Stimulated activated CD4-positive, alpha-beta T cell treated with anti-CD3 and anti-CD28 coated beads, Interleukin-12 subunit alpha, Interleukin-12 subunit beta, amount 100 ng/mL, for 4 hours (primary cell): ENCODE measurements at places on chromosomes 6 and 20.

DNA sequence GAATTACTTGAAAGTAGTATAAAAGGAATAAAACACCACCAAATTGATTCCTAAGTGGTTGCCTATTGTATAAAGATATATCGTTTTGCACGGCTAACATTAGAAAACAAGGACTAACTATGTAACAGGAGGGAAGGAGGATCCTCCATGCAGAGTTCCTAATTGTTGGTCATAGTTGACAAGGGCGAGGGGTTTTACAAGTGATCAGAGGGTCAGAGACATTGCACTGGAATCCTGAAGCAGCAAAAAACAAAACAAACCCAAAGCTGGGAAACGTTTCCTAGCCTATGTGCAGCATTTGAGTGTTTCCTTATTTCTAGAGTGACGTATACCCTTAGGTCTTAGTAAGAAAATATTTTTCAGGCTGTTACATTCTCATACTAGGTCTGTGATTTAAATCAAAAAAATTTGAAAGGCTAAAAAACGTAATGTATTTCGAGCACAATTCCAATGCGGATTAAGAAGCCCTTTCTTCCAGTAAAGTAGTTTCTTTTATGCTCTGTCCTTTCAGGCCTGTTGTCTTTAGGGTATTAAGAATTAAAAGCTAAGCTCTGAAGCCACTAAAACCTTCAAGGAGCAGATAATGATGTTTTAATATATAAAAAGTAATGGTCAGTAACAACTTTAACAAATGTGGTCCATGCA is 373.8 kb upstream of the MMS22L start:
- DNase-seq = no peak

DNA sequence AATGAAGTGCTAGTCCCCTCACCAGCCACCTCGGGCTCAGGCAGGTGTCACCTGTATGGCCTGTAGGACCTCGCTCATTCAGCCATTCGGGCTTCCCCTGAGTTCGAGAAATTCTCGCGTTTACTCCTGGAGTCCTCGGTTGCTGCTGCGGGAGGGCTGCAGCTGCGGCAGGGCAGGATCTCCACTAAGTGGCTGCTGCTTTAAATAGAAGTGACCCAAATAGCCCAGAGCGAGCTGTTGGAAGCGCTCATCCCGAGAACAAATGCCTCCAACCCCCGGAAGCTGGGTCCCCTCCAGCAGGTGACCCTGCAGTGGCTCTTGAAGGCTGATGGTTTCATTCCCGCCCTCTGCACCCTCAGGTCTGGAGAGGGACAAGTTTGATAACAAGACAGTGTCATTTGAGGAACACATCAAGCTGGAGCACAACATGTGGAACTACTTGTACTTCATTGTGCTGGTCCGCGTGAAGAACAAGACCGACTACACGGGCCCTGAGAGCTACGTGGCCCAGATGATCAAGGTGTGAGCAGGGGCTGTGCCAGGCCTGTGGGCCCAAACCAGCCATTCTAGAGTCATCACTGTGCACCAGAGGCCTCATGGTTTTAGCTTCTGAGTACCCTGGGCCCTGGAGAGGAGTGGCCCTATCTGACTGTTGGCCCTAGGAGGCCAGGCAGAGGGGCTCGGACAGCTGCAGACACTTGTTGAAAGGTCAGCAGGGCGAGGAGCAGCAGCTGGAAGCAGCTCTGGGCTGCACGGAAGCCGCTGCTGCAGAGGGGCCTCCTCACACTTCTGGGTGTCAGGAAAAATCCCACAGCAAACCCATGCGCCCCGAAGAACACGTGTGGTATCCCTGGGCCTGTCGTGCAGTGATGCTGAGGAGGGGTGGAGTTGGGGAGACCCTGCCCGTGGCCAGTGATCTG is 18.1 kb downstream of the UQCC2 start:
- no peak for DNase-seq

DNA sequence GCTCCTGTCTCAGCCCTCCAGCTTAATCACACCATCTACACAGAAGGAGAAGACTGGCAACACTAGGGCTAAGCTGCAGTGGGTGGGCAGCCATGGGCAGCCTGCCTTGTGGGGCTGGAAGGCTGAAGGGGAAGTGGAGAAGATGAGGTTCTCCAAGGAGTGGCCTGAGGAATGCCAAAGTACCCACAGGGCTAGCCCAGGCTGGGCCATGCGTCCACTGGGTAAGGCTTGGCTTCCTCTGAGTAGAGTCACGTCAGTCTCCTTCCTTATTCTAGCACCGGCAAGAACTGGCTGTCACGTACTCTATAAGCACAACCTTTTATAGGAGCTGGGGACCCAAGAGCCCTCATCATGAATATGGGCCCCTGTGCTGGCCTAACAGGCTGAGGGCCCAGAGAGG is 110.6 kb upstream of the SIRPA start:
- DNase-seq = no peak

DNA sequence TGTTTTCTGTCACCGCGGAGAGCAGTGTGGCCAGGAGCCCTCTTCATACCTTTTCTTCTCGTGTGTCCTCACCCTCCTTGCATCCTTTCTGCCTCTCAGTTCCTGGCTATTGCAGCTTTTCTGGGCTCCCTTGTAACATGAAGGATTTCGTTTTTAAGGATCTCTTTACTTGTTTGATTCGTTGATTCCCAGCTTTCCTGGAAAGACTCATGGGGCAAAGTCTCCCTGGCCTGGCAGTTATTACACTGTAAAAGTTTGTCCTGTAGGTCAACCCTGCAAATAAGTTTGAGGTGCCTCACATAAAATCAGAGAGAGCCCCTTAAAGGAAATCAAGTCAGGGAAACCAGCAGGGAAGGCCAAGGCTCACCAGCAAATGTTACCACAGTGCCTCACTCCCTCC is 70.1 kb downstream of the ISM1 start:
- no peak for DNase-seq

DNA sequence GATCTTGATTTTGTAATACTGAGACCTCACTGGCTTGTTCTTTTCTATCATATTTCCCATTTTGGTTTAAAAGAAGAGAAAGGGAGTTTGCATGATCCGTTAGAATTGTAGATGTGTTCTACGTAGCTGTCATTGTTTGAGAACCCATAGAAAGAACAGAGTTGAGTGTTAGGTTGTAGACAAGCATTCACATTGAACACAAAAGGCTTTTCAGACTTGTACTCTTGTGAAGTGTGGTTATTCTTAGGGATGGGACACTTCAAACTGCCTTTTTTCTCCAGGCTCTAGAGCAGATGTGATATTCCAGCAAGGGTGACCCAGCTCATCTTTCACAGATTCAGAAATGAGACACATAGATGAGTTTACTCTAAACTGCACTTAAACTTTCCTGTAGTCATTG is 19.9 kb downstream of the FOXO3 start:
- DNase-seq = no peak

DNA sequence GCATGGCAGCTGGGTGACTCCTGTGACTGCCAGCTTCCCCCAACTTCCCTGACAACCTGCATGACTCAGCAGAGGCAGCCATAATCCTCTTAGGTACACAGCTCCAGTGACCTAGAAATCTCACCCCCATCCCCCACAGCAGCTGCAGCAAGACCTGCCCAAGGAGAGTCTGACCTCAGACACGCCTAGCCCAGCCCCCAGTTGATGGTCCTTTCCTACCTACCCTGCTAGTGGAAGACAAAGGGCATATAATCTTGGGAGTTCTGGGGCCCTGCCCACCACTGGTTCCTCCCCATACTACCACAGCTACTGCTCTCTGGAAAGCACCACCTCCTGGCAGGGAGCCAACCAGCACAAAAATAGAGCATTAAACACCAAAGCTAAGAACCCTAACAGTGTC is 90.2 kb downstream of the F13A1 start:
- DNase-seq = no peak

GRCh38 chr6:7152462-7152861 is 44.7 kb downstream of the RREB1 start:
- no peak for DNase-seq

GRCh38 chr6:35486005-35486925 is 10.6 kb downstream of the TEAD3 start:
- no peak for DNase-seq

DNA sequence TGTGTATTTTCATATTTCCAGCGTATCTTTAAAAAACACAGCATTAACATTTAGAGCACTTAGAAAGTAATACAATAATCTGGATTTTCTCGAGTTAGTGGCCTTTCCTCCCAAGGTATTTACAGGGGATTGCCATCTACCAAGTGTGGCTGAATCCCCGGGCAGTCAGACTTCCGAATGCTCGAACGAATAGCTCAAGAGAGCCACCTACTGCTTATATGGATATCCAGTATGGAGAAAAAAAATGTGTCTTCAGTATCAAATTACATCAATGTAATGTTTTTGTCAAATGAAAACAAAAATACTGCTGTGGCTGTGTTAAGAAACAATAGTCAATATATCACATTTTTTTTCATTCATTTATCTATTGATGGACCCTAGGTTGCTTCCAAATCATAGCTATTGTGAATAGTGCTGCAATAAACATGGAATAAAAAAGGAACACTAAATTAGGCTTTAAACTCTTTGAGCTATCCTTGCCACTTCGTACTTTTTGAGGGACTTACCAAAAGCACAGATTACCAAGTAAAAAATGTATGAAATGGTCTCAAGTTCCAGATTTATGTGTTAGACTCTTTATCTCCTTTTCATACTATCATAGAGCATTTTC is 654.5 kb upstream of the PTCHD4 start:
- no peak for DNase-seq

- DNase-seq = no peak
Observed at GRCh38 chr6:111573892-111574797, 31.5 kb downstream of the TRAF3IP2 start.

- no peak for DNase-seq
Observed at GRCh38 chr6:93745306-93745705, 325.9 kb upstream of the EPHA7 start.

GRCh38 chr6:134472661-134473060 is 154.7 kb upstream of the SGK1 start:
- no peak for DNase-seq

- no peak for DNase-seq
Observed at GRCh38 chr6:24396824-24397223, 5.9 kb upstream of the MRS2 start.

- DNase-seq = no peak
Observed at GRCh38 chr6:42345696-42346416, 105.9 kb downstream of the TRERF1 start.

DNA sequence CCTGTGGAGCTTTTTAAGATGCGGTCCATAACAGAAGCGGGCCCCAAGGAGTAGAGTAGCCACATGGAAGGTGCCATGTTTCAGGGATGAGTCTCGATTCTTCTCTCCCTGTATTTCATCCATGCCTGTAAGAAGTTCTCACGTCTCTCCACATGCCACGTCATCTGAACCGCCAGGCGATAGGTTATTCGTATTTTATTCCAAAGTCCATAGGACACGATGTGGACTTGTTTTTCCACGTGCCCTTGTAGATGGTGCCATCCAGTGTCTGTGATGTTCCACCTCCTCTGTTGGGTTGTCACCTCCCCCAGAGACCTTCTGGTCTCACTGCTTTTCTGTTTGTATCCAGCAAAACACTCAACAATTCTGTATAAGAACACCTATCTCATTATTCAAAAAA is 17.6 kb downstream of the HEBP2 start:
- no peak for DNase-seq

DNA sequence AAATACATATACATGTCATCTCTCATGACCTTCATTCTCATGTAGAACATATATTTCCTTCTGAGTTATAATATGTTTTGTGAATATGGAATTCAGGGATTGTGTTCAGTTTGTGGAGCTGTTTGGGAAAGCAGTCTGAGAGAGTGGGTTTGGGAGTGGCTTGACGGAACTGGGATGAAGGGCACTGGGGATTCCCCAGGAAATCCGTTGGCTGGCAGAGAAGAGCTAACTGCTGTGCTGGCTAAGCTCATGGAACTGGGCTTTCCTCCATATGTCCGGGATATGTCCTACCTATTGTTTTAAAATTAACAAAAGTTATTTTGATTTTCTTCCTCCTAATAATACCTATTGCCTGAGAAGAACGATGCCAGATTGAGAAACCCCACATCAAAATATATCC is 359.5 kb upstream of the FLRT3 start:
- no peak for DNase-seq

- no peak for DNase-seq
Observed at GRCh38 chr6:46632053-46632452, 20.6 kb downstream of the CYP39A1 start.

DNA sequence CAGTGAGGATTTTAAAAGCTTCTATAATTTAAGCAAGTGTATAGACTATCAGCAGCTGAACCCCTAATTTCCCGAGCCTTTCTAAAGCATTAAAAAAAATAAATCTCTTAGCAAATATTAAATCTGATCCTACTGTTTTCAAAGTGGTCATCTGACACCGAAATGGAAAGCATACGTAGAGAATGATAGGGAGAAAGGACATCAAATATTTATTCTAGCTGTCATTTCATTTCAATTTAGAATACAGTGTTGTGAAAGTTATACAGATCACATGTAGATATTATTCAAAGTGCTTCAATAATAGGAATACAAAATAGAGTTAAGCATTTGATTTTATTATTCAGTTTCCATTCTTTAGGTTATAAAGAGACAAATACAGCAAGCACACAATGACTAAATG is 61.9 kb upstream of the PKIB start:
- DNase-seq = no peak

GRCh38 chr6:22829070-22829469 is 259.7 kb downstream of the HDGFL1 start:
- no peak for DNase-seq

- no peak for DNase-seq
Observed at GRCh38 chr6:90197854-90198496, 98.7 kb downstream of the BACH2 start.

- DNase-seq = no peak
Observed at GRCh38 chr6:4179960-4180651, 44.7 kb upstream of the ECI2 start.

DNA sequence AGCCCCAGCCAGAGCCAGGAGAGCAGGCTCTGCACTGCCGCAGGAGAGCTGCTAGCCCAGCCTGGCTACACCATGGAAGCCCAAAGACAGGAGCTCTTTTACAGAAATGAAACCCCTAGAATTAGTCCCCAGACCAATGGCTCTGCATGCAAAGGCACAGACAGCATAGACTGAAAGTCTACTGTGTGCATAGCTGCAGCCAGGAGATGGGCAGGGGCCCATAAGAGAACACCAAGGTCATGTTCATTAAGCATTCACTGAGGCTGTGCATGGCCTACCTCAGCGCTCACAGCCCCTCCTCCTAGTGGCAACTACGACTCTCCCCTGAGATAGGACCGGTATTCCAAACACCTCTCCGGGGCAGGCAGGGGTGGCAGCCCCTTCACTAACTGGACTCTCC is 34.9 kb downstream of the SNX5 start:
- no peak for DNase-seq

- no peak for DNase-seq
Observed at GRCh38 chr6:34585512-34586061, 29.5 kb upstream of the SPDEF start.

DNA sequence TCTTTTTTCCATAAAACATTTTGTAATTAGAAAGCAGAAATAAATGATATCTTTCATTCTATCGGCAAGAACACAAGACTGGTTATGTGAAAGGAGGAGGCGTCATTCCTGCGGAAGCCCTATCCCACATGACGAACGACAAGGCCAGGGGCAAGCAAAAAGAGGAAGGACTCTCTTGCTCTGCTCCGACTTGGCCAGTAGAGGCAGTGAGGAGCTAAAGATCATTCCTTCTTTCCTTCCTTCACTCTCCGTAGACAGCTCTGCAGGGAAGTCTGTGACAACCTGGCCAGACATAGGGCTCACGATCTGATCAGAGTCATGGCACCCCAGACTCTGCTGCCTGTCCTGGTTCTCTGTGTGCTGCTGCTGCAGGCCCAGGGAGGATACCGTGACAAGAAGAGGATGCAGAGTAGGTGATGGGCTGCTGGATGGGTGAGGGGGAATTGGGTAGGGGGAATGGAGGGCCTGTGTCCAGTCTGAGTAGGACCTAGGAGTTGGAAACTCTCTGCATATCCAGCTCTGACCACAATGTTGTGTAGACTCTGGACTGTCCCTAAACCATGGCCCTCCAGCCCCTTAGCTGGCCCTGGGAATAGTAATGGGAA is at the start of gene WFDC10A:
Gene WFDC10A (plus strand): TSS at position 244 of the 605 bp plus-strand sequence. CDS start 75 bp downstream, at position 319.
- peak; percentile 27 for DNase-seq
